ENCODE measurements at places on chromosomes 13 and 19.

DNA sequence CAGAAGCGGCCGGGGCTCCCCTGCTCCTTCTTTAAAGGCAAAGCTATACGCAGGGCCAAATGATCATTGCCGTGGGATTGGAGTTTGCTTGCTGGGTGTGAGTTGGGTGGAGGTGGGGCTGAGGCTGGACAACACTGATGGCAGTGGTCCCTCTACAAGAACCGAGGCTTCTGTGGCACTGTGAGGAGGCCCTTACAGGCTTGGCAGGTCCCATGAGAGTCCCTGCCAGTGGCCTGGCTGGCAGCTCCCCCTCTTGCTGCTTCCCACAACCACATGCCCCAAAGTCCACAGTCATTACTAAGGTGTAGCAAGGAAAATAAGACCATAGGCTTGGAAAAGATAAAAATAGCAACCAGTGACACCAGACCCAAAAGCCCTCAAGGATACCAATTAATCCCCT is 98.4 kb downstream of the ANKRD10 start:
- no peak for DNase-seq

DNA sequence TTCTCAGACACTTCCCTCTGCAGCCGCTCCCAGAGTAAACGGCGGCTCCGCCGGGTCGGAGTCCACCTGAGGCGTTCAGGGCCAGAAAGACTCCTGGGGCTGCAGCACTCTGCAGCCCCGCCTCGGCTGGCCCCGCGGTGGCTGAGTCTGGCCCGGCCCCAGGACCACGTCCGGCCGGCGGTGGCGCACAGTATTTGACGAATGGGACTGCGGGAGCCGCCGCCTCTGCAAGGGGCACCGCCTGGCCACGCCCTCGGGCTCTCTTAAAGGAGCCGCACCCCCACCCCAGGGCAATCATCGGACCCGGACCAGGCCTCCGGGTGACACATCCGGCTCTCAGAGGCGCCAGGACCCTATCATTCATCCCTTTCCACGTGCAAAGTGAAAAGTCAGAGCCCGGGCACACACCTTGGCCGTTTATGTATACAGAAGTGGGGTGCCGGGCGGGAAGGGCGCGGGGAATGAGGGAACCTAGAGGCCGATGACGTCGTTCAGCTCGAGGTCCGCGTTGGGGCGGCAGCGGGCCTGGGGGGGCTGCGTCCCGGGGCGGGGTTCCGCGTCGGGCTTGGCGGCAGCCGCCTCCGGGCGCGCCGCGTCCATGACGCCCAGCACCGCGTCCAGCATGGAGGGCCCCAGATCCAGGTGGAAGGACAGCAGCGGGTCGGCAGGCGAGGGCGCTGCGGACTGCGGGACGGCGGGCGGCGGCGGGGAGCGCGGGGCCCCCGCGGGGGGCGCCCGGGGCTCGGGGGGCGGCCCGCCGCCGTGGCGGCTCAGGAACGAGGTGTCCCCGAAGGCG is 1.2 kb upstream of the LENG9 start:
- DNase-seq: peak; percentile 85

GRCh38 chr13:82976499-82976898 is 905.8 kb downstream of the SLITRK1 start:
- no peak for DNase-seq

- no peak for DNase-seq
These were observed 57.7 kb downstream of the POLR1D start for GRCh38 chr13:27679396-27679795.

DNA sequence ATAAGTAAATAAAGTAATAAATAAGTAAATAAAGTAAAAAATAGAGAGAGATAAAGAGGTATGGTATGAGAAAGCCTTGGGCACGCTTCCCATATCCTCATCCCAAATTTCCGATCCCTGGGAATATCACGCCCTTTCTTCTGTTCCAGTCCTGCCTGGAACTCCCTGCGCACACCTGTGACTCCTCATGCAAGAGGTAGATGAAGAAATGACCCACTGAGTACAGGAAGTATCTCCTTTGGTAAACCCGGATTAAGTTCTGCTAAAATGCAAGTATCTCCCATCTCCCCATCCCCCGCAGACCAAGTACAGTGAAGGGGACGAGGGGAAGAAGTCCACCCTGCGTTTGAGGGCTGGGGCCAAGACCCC is 399 bp upstream of the ZNF136 start:
- no peak for DNase-seq

GRCh38 chr19:43735957-43736356 is 18.8 kb downstream of the SMG9 start:
- no peak for DNase-seq

GRCh38 chr19:18685597-18686190 is 2.2 kb downstream of the CRTC1 start:
- DNase-seq: no peak

- DNase-seq: no peak
These were observed 53.9 kb upstream of the ARGLU1 start for GRCh38 chr13:106621833-106622232.

DNA sequence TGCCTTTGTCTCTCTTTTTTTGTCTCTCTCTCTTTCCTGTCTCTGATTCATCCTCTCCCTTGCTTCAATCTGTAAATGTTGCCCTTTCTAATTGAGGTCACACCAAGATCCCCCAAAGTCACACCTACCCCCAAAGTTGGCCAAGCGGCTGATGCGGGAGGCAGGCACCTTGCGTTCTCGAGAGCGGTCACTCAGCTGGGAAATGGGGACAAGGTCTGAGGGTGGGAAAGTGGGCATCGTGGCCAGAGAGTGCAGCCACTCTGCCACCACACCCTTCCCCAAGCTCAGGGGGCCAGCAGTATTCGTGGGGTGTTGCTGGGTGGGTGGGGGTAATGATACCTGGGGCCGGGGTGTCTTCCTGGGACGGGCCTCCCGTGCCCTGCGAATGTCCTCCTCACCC is 2.7 kb downstream of the COQ8B start:
- no peak for DNase-seq

- no peak for DNase-seq
These were observed 132.5 kb downstream of the STK24 start for GRCh38 chr13:98444381-98444780.

DNA sequence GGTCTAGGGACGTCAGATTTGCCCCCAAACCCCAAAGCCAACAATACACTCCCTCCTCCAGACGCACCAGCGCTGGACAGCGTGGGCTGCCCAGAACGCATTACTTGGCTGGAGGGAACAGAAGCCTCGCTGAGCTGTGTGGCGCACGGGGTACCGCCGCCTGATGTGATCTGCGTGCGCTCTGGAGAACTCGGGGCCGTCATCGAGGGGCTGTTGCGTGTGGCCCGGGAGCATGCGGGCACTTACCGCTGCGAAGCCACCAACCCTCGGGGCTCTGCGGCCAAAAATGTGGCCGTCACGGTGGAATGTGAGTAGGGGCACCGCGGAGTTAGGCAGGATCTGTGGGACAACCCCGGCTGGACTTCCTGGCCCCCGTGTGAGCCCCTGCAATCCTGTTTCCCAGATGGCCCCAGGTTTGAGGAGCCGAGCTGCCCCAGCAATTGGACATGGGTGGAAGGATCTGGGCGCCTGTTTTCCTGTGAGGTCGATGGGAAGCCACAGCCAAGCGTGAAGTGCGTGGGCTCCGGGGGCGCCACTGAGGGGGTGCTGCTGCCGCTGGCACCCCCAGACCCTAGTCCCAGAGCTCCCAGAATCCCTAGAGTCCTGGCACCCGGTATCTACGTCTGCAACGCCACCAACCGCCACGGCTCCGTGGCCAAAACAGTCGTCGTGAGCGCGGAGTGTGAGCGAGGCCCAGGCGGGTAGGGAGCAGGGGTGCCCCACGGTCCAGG is 4.0 kb downstream of the ICAM5 start:
- no peak for DNase-seq

- DNase-seq: no peak
These were observed 7.5 kb downstream of the F10 start for GRCh38 chr13:113129921-113130750.

DNA sequence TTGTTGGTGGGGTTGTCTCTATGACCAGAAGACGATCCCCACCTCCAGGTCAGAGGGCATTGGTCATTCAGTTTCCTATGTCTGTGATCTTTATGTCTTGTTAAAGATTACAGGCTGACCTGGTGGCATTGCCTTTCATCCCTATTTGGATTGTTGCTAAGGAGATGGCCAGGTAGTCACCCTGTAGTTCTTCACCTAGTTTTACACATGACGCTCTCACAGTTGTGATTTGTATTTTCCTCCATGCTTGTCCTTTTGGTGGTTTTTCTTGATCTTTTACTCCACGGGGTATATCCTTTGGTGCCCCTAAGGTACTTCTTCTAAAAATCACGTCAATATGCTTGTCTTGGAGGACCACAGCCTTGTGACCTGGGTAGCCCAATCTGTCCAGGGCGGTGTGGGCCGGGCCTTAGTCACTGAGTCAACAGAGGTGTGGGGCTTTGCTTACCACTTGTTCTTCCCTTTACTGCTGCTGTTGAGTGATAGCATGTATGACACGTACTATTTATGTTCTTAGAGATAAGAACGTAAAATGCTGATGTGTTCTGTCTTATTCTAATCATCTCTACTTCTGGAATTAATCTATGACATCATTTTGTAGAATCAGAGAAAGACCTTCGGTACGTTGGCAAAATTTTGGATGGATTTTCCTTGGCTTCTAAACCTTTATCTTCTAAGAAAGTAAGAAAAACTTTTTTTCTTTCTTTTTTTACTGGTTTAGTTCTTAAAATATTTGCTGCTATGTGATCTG is 20.1 kb downstream of the GPATCH1 start:
- no peak for DNase-seq

GRCh38 chr19:42467183-42467760 is 24.5 kb upstream of the CXCL17 start:
- DNase-seq: no peak

GRCh38 chr13:46753917-46754316 is 43.0 kb downstream of the ESD start:
- no peak for DNase-seq

- no peak for DNase-seq
These were observed 450 bp downstream of the FBXW9 start for GRCh38 chr19:12695997-12696365.

DNA sequence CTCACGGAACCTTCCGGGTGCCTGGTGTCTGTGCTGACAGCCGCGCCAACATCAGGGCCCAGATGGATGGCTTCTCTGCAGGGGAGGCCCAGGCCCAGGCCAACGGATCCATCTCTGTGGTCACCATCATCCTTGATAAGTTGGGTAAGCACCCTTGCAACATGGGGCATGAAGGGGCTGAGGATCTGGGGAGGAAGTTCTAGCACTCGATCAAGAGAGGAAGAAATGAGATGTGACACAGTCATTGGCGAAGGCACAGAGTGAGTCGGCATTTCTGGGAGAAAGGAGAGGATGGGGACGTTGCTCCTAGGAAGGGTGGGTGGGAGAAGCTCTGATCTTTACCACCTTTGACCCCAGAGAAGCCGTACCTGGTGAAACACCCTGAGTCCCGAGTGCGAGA is 4.4 kb downstream of the CILP2 start:
- DNase-seq: no peak

GRCh38 chr13:33611121-33611805 is 206.7 kb upstream of the RFC3 start:
- DNase-seq: peak; percentile 47

DNA sequence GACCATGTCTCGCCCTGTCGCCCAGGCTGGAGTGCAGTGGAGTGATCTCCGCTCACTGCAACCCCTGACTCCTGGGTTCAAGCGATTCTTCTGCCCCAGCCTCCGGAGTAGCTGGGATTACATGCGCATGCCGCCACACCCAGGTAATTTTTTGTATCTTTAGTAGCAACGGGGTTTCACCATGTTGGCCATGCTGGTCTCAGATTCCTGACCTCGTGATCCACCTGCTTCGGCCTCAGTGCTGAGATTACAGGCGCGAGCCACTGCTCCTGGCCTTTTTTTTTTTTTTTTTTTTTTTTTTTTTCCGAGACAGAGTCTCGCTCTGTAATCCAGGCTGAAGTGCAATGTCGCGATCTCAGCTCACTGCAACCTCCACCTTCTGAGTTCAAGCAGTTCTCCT is 4.9 kb upstream of the KEAP1 start:
- no peak for DNase-seq

GRCh38 chr19:17751103-17751911 is at the start of gene FCHO1:
Gene FCHO1 (plus strand): TSS chr19:17751477. CDS start chr19:17755165, 3,688 bp downstream.
- no peak for DNase-seq

DNA sequence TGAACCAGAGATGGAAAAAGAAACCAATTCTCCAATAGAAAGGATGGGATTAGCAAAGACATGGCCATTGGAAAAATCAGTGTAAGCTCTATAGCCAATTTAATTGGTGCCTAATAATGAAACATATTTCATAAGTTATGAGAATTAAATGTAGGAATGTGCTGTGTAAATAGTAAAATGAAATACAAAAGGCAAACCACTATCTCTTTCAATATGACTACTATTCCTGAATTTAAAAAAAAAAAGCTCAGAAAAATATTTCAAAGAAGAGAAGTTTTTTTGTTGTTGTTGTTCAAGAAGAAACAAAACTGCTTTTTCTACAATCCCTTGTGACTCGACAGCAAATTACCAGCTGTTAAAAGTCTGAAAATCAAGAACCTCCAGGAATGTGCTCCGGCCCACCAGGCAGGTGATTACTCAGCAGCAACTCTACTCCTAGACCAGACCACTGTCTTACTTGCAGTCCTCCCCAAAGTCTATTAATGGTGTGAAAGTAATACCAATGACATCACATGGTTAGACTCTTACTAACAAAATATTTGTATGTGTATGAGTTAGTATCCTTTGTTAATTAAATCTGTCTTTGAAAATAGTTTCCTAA is 362.4 kb downstream of the KCTD12 start:
- DNase-seq: no peak

GRCh38 chr13:41917641-41918040 is 43.3 kb downstream of the VWA8 start:
- no peak for DNase-seq

DNA sequence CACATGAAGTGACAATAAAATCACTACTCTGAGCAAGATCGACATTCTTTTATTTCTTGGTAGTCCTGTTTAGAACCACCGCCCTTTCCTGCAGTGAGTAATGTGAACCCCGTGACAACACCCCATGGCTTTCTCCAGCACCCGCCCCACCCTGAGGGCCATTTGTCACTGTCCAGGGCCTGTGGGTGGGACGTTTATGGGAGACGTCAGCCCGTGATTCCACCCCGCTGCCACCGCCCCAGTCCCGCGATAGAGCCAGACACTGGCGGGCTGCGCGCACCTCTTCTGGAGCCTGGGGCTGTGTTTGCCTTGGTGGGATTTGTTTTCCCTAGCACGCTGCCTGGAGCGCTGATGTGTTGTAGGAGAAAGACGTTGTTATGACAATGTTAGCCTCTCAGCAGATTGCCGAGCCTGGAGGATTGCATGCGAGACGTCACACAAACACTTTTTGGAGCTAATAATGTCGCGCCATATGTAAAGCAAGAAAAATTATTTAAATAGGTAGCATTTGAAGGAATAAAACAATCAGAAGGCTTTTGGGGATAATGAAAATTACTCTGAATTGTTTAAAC is 263.7 kb downstream of the TEX29 start:
- no peak for DNase-seq

DNA sequence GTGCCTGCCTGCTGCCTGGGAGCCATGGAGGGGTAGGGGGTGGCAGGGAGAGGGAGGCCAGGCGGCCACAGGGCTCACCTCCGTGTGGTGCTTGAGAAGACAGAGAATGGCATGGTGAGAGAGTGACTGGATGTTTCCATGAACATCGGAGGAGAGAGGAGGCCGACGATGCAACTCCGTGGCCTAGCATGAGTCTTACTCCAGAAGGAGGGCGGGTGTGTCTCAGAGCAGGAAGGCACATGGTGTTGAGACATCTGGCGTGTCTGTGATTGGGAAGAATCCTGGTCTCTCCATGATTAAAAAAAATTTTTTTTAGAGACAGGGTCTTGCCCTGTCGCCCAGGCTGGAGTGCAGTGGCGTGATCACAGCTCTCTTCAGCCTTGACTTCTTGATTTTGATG is 5.1 kb downstream of the IRGC start:
- no peak for DNase-seq

GRCh38 chr13:40189898-40190630 is 476.4 kb downstream of the FOXO1 start:
- peak; percentile 47 for DNase-seq

Data from skin of body (tissue), 3 donors.